Type B pancreatic cell (in vitro differentiated cells): ENCODE measurements at places on chromosomes 5 and 9. TPM values are rescaled to one million over a fixed set of nuclear protein-coding genes. Genes with fewer than 3 reads are reported as not detected.

Gene ACSL6
- 0.97 and 2.8 TPM in 2 replicates for total RNA-seq

Gene PDE6A
- total RNA-seq: not detected in 2 replicates

Gene BTNL3
- 0.82 and 2.7 TPM in 2 replicates for total RNA-seq

Gene FOXD4L4
- 0.51 TPM in 1 of 2 replicates, not detected in the other for total RNA-seq

Gene TPPP
- 3.6 and 5.0 TPM in 2 replicates for total RNA-seq

- DNase-seq: no peak
These were observed 19.7 kb upstream of the GCNT4 start for GRCh38 chr5:75072061-75072460.

- DNase-seq: no peak
These were observed 113.4 kb upstream of the CNTLN start for GRCh38 chr9:17021387-17021970.
